Erythroblast (primary cell): ENCODE measurements at places on chromosomes 11 and 22.

GRCh38 chr11:120529911-120530310 is 18.4 kb downstream of the GRIK4 start:
- DNase-seq, result no peak

DNA sequence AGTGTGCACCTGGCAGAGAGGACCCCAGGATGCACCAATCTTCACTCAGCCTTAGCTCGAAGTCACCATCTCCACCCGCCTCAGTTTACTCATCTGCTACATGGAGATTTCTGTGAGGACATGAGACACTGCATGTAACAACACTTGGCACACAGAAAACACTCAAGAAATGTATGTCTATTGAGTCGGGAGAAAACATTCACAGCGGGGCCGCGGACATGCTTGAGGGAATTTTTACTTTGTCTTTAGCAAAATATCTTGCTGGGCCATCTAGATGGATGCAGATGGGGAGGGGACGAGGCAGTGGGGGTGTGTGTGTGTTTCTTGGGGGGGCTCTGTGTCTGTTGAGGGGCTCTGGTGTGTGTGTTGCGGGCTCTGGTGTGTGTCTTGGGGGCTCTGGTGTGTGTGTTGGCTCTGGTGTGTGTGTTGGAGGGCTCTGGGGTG is 28.4 kb upstream of the RFPL3 start:
- no peak for DNase-seq

DNA sequence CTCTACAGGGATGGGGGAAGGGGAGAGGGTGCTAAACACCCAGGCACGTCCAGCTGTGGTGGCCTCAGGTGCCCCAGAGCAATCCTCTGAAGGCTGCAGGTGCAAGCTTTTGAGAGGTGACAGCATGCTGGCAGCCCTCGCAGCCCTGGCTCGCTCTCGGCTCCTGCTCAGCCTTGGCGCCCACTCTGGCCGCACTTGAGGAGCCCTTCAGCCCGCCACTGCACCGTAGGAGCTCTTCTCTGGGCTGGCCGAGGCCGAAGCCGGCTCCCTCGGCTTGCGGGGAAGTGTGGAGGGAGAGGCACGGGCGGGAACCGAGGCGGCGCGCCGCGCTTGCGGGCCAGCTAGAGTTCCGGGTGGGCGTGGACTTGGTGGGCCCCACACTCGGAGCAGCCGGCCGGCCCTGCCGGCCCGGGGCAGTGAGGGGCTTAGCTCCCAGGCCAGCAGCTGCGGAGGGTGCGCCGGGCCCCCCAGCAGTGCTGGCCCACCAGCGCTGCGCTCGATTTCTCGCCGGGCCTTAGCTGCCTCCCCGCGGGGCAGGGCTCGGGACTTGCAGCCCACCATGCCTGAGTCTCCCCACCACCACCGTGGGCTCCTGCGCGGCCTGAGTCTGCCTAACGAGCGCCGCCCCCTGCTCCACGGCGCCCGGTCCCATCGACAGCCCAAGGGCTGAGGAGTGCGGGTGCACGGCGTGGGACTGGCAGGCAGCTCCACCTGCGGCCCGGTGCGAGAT is 112.1 kb downstream of the TRIM29 start:
- DNase-seq, result no peak

GRCh38 chr11:70517988-70518907 is 119.9 kb downstream of the CTTN start:
- DNase-seq, result no peak

- no peak for DNase-seq
These were observed 5.0 kb upstream of the OR52E6 start for GRCh38 chr11:5846701-5847100.

GRCh38 chr22:26883393-26883792 is 226.0 kb downstream of the MIAT start:
- no peak for DNase-seq

DNA sequence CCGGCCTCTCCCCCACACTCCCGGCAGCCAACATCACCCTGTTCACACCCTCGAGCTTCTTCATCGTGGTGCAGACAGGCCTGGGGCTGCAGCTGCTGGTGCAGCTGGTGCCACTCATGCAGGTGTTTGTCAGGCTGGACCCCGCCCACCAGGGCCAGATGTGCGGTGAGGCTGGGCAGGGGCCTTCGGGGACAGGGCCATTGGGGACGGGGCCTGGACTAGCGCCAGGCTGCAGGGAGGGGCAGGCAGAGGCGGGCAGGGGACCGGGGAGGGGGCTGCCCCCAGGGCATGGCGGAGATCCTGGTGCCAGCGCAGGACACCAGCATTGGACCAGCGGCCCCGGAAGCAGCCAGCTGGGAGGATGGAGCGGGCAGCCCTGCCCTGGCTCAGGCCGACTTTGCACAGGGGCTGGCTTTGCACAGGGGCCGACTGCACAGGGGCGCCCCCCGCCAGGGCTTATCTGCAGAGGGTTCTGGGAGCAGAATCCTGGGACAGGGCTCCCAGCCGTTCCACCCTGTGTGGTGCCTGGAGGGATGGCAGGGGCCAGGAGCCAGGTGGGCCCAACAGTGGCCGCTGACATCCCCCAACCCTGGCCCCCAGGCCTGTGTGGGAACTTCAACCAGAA is 8.6 kb downstream of the MUC5B start:
- DNase-seq, result no peak

- no peak for DNase-seq
These were observed 15.9 kb upstream of the P2RY2 start for GRCh38 chr11:73201888-73202780.

DNA sequence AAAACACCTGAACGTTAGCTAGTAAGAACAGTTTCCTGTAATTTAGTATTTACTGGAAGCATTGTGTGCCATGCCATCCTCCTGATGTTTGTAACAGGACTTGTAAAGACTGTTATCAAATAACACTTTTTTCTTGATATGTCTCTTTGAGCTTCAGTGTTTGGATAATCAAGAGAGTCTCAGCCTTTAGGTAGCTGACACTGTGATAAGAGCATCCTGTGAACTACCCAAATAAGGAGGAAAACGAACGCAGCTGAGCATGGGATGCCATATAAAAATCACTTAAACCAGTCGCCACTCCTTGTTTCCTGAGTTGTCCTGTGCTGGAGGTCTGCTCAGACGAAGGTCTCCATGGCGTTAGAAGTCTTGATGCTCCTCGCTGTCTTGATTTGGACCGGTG is at the start of gene OOSP2:
OOSP2 (plus strand) TSS at position 301 of the 400 bp plus-strand sequence; CDS start at position 352, 51 bp downstream.
- DNase-seq, result no peak

GRCh38 chr11:40323241-40323640 is 1136.2 kb downstream of the LRRC4C start:
- no peak for DNase-seq

GRCh38 chr11:73219396-73220285 is 1.6 kb downstream of the P2RY2 start:
- no peak for DNase-seq

GRCh38 chr11:3949125-3949524 is 93.7 kb downstream of the STIM1 start:
- DNase-seq, result no peak

DNA sequence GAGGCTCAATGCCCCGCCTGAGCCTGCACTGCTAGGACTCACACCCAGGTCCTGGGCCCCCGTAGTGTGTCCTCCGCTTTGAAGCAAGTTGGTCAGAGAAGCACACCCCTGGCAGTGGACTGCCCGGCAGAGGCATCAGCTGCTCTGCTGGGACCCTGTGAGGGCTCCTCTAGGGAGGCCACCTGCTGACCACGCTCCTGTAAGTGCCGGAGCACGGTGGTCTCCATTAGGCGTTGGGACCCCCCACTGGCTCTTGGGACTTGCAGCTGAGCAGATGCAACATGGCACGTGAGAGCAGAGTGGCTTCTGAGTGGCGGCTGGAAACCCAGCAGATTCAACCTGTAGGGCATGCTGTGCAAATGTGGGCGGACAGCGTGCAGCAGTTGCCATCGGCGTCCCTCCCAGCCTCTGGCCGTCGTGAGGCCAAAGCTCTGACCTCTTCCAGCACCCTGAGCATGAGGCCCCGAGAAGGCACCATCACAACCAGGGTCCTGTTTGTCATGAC is 16.9 kb downstream of the MRGPRG start:
- DNase-seq, result no peak

GRCh38 chr11:2940147-2940920 is 11.1 kb upstream of the PHLDA2 start:
- peak; percentile 59 for DNase-seq

DNA sequence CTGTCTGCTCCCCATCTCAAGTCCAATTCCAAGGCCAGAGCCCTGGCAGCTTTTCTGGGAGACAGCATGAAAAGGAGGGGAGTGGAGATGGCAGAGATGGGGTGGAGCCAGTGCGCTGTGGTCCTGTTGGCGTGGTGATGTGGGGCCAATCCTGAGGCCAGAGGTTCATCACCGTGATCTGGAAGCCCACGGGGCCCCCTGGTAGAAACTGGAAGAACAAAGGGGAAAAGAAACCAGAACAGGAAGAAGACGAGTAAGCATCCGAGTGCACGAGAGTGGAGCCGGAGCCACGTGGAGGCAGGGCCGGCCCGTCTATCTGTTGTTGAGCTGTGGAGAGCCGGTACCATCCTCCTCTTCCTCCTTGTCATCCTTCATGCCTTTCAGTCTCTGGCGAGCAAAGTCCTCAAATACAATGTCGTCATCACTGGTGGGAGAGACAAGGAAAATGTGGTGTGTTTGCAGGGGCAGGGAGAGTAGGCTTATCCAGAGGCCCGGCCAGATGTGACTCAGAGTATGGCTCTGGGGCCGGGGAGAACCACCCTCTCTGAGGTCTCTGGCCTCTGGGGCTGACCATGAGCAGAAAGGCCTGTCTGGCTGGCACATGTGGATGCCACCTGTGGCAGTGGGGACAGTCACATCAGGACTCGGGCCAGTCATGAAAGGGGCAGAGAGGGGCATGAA is 25.4 kb downstream of the TPBGL start:
- DNase-seq, result no peak

DNA sequence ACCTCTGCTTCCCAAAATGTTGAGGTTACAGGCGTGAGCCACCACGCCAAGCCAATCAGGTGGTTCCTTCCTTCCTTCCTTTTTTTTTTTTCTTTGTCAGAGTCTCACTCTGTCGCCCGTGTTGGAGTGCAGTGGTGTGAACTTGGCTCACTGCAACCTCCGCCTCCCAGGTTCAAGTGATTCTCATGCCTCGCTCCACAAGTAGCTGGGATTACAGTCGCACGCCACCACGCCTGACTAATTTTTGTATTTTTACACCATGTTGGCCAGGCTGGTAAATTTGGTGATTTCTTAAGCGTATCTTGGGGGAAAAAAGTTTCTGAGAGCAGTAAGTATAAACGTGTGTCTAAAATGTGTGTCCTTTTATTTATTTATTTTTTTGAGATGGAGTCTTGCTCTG is 18.2 kb upstream of the SPINDOC start:
- no peak for DNase-seq

- DNase-seq, result peak; percentile 79
These were observed 19.3 kb downstream of the TSSC4 start for GRCh38 chr11:2419638-2420501.

GRCh38 chr11:86106916-86107315 is 38.0 kb upstream of the PICALM start:
- DNase-seq, result no peak

DNA sequence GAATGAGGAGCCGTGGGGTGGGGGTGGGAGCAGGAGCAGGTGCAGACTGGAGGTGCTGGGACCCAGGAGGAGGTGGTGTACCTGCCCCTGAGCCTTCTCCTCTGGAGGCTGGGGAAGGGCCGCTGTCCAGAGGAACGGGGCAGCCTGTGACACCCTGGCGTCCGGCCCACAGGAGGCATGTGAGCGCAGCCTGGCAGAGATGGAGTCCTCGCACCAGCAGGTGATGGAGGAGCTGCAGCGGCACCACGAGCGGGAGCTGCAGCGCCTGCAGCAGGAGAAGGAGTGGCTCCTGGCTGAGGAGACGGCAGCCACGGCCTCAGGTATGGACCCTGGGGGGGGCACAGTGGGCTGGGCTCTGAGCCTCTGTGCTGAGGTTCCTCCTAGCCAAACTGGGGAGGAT is 42.2 kb upstream of the GCAT start:
- no peak for DNase-seq

DNA sequence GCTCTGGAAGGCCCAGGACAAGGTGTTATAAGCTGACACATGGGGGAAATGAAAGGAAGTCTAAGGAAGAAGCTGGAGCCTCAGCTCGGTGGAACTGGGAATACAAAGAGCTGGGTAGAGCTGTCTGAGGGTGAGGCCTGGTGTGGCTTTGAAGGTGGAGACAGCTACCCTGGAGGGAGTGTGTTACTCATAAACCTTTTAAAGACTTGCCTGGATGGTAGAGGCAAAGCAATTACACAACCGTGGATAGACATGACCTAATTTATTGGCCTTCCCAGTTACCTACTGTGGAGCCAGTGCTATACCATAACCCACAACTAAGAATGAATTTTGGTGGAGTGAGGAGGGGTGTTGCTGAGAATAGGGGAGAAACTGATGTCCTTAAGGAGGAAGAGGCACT is 22.6 kb downstream of the EXPH5 start:
- no peak for DNase-seq

DNA sequence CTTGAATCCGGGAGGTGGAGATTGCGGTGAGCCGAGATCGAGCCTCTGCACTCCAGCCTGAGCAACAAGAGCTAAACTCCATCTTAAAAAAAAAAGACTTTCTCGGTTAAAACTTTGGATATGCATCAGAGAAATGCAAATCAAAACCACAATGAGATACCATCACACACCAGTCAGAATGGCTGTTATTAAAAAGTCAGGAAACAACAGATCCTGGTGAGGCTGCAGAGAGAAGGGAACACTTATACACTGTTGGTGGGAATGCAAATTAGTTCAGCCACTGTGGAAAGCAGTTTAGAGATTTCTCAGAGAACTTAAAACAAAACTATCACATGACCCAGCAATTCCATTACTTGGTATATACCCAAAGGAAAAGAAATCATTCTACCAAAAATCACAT is 619.4 kb upstream of the KIRREL3 start:
- DNase-seq, result no peak

GRCh38 chr11:22711880-22712279 is 45.5 kb downstream of the GAS2 start:
- DNase-seq, result no peak

DNA sequence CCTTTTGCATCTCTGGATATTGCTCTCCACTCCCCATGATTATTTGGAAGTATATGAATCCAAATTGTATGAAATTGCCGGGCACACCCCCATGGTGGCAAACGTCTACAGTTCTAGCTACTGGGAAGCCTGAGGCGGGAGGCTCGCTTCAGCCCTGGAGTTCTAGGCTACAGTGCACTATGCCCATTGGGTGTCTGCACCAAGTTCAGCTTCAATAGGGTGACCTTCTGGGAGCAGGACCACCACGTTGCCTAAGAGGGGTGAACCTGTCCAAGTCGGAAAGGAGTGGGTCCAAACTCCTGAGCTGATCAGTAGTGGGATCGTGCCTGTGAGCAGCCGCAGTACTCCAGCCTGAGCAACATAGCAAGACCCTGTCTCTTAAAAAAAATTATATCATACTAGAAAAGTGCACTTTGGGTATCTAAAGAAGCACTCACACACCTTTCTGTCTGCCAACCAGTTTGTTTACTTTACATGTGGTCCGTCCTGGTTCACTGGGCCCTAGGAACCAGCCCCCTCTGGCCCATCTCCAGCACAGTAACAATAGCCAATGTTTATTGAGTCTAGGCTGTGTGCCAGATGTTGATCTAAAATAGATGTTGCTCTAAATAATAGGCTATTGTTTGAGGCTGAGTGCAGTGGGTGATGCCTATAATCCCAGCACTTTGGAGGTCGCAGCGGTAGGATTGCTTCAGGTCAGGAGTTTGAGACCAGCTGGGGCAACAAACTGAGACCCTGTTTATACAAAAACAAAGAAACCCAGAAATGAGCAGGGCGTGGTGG is 16.4 kb upstream of the KAT5 start:
- DNase-seq, result no peak
